ENCODE measurements at places on chromosomes 3 and 15. TPM values are rescaled to one million over a fixed set of nuclear protein-coding genes. Genes with fewer than 3 reads are reported as not detected.
A peak's percentile ranks its signal among the peaks of the same experiment; 100 is the strongest.

Gene RETNLB
- total RNA-seq = not detected

Gene PFN2
- total RNA-seq = 96.1 TPM

Gene SIDT1
- total RNA-seq = 3.1 TPM

Gene TTC21A
- 13.4 TPM for total RNA-seq

Gene ANKUB1
- not detected for total RNA-seq

Gene SPTSSB
- not detected for total RNA-seq

Gene GPR27
- 11.0 TPM for total RNA-seq

Gene CFAP161
- total RNA-seq = 0.78 TPM

DNA sequence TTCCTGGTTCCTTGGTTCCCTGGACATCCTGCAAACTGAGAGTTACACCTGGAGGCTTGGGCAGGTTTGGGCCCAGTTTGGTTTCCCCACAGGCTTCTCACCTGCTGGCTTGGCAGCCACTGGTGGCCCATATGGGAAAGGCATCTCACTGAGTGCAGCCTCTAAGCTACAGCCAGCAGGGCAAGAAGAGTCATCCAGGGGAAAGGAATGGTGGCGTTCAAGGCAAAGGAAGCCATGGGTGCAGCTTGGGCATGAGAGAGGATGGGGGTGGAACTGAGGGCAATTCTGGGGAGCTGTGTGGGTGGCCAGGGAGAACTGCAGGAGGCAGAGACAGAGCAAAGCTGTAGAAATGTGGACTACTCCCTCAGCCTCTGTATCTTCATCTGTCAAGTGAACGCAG is 106.4 kb downstream of the EPHB1 start:
- H3K4me3 ChIP-seq = no peak overlapping the region
- H3K4me1 ChIP-seq = peaks cover 19% of the 10 kb centered on the region
- DNase-seq = no peak
- no peak overlapping the region for H3K27ac ChIP-seq

GRCh38 chr15:78282324-78282723 is 17.1 kb downstream of the SKIC8 start:
- no peak overlapping the region for H3K4me3 ChIP-seq
- H3K27ac ChIP-seq = no peak overlapping the region
- H3K4me1 ChIP-seq = no peaks in the 10 kb centered on the region
- peaks cover 41% of the 10 kb centered on the region for H3K36me3 ChIP-seq

DNA sequence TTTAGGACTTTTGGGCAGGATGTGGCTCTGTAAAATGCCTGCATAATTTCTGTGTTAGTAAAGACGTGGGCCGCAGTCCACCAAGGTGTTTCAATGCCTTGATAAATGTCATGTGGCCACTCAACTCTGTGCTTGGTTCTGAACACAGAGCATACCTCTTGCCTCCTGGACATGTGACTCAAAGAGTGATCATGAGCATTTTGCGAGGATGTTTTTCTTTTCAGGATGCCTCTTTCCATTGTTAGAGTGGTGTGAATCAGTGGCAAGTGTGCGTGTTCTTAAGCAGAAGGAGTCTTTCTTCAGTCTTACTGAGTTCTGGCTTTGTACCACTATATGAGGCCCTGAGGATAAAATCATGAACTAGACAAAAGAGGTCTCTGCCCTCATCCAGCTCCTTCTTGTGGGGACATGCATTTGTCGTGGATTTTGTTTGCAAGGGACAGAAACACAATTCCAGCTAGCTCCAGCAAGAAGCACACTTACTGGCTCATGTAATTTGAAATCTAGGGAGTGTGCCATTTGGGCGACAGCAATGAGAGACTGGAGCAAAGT is 363.4 kb downstream of the LRTM1 start:
- no peaks in the 10 kb centered on the region for H3K4me1 ChIP-seq
- no peak overlapping the region for H3K27ac ChIP-seq
- H3K36me3 ChIP-seq = no peaks in the 10 kb centered on the region

DNA sequence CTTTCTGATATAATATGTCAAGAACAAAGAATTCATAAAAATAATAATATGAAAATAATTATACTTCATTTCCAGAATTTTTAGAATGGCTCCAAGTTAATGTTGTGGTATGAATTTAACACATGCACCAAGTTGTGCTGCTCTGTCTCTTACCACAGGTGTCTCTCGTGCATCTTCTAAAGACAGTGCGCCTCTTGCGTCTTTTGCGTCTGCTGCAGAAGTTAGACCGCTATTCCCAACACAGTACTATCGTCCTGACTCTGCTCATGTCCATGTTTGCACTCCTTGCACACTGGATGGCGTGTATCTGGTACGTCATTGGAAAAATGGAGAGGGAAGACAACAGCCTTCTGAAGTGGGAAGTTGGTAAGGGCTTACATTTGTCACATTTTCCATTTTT is 246.6 kb downstream of the KCNH8 start:
- H3K27ac ChIP-seq = no peak overlapping the region
- no peaks in the 10 kb centered on the region for H3K4me1 ChIP-seq
- no peaks in the 10 kb centered on the region for H3K36me3 ChIP-seq
- no peak for DNase-seq
- H3K4me3 ChIP-seq = no peak overlapping the region

DNA sequence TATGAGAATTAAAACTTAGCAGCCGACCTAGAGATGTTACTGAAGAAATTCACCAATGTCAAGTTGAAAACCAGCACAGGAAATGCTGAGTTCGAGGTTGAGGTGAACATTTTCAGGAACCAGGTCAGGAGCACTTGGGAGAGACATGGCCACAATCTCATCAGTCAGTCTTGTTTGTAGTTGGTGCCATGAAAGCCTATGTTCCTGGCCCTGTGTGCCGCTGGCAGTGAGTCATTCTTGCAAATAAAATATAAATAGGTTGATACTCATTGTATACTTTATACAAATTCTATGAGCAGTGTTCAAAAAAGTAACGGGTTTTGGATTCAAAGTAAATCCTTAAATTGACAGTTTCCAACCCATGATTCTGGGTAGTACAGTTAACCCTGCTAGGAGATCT is 1.5 kb upstream of the FSIP1 start:
- H3K4me1 ChIP-seq = peaks cover 10% of the 10 kb centered on the region
- no peaks in the 10 kb centered on the region for H3K36me3 ChIP-seq
- H3K27ac ChIP-seq = no peak overlapping the region

DNA sequence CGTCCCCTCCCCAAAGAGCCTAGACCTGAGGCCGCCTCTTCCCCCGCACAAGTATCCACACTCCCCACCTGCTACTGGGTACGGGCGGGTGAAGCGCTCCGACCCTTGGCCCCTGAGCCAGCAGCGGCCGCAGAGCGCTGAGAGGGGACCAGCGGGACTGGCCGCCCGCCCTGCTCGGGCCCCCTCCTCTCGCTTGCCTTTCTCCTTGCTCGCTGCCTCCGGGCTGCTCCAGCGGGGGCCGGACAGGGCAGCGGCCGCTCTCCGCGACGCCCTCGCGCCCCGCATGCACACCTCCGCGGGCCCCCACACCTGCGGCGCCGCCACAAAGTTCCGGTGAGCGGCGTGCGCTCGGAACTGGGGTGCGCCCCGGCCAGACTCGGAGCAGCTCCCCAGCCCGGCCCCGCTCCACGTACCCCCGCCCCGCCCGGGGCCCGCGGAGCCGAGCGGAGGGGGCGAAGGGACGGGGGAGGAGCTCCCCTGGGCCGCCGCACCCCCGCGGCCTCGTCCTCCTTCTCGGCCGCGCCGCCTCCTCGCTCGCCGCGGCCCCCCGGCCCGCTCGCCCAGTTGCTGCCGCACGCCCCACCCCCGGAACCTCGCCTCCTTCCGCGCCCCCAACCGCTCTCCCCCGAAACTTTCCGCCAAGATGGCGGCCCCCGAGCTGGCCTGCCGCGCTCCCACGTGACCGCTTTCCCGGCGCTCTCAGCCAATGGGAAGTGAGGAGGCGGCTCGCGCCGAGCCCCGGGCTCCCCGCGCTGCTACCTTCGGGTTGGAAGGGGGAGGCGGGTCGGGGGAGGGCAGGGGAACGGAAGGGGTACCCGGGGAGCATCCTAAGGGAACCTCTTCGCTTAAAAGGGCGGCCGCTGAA is 704 bp downstream of the DLG1 start:
- peak overlapping the region; percentile 97 for H3K4me3 ChIP-seq
- H3K27ac ChIP-seq = peak overlapping the region; percentile 97
- peak; percentile 91 for DNase-seq
- H3K27me3 ChIP-seq = no peaks in the 10 kb centered on the region
- H3K4me1 ChIP-seq = peaks cover 32% of the 10 kb centered on the region
- no peaks in the 10 kb centered on the region for H3K36me3 ChIP-seq

GRCh38 chr15:58547628-58548307 is 116.0 kb downstream of the LIPC start:
- H3K27me3 ChIP-seq = no peaks in the 10 kb centered on the region
- H3K4me1 ChIP-seq = peaks cover 22% of the 10 kb centered on the region
- no peaks in the 10 kb centered on the region for H3K36me3 ChIP-seq
- no peak overlapping the region for H3K27ac ChIP-seq

DNA sequence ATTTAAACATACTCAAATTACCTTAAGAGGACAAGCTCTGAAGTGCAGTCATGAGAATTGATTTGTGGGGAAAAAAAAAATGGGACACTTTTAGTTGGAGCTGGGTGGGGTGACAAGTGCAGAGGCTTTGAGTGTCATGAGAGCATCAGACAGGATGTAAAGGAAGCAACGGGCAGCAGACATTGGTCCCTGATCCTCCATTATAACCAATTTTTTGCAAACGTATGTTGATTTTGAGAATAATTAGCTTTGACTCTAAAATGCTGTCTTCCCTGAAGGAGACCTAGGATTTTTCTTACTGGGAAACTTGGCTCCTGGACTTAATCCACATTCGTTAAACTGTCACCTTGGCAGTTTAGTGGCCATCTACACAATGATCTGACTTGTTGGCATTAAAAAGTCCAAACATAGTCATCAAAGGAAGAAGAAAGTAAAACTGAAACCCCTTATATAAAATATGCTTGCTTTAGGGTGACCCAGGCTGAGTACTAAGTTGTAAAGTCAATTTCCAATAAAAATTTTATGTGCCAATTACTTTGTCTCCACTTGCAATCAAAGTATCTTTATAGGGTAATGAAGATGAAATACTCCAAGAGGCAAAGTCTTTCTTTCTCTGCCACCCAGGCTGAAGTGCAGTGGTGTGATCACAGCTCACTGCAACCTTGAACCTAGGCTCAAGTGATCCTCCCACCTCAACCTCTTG is 45.6 kb downstream of the BCL2L10 start:
- H3K27ac ChIP-seq = no peak overlapping the region
- peaks cover 28% of the 10 kb centered on the region for H3K36me3 ChIP-seq
- DNase-seq = peak; percentile 21

DNA sequence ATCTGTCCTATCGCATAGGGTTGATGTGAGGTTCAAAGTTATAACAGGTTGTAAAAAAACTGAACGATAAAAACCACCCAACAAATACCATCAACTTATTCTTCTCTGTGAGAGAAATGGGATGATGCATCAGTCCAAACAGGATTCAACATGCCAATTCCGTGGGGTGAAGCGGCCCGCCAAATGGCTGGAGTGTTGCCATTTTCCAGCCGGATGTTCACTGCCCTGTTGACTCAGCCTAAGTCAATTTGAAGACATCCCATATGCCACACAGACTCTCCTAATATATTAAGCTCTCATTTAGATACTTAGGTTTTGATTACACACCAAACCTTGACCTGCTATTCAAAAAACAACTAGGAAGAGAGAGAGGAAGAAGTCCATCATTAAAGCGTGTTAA is 311.1 kb downstream of the VPS13C start:
- no peak for DNase-seq
- H3K4me1 ChIP-seq = peaks cover 30% of the 10 kb centered on the region
- H3K27ac ChIP-seq = no peak overlapping the region
- no peak overlapping the region for H3K4me3 ChIP-seq
- H3K27me3 ChIP-seq = no peaks in the 10 kb centered on the region

GRCh38 chr3:139586420-139587017 is 47.0 kb upstream of the RBP1 start:
- no peaks in the 10 kb centered on the region for H3K27me3 ChIP-seq
- no peaks in the 10 kb centered on the region for H3K36me3 ChIP-seq
- peaks cover 19% of the 10 kb centered on the region for H3K4me1 ChIP-seq
- H3K4me3 ChIP-seq = no peak overlapping the region
- DNase-seq = no peak
- peak overlapping the region; percentile 55 for H3K27ac ChIP-seq

GRCh38 chr3:128701342-128702212 is 24.4 kb upstream of the RAB7A start:
- peak; percentile 73 for DNase-seq
- H3K4me1 ChIP-seq = peaks cover 15% of the 10 kb centered on the region
- H3K36me3 ChIP-seq = no peaks in the 10 kb centered on the region
- H3K4me3 ChIP-seq = no peak overlapping the region

DNA sequence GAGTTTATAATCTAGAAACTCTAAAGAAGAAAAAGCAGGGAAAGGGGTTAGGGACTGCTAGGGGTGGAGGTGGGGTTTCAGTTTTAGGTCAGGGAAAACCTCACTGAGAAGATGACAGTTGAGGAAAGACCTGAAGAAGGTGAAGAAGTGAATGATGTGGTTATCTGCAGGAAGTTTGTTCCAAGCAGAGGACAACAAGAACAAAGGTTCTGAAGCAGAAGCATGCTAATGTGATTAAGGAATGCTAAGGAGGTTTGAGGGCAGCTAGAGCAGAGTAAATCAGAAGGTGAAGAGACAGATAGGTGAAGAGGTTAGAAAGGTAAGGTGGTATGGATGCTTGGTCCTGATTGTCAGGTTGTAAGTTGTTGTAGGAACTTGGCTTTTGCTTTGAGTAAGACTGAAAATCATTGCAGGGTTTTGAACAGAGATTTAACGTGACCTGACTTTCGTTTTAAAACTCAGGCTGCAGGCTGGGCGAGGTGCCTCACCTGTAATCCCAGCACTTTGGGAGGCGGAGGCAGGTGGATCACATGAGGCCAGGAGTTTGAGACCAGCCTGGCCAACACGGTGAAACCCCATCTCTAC is 8.6 kb downstream of the OXSR1 start:
- no peaks in the 10 kb centered on the region for H3K36me3 ChIP-seq
- no peaks in the 10 kb centered on the region for H3K4me1 ChIP-seq
- H3K4me3 ChIP-seq = no peak overlapping the region

GRCh38 chr15:62599791-62600777 is 435.0 kb upstream of the C2CD4B start:
- H3K4me1 ChIP-seq = no peaks in the 10 kb centered on the region
- no peak overlapping the region for H3K27ac ChIP-seq
- DNase-seq = no peak
- no peaks in the 10 kb centered on the region for H3K36me3 ChIP-seq
- H3K4me3 ChIP-seq = no peak overlapping the region
- H3K27me3 ChIP-seq = no peaks in the 10 kb centered on the region

GRCh38 chr3:114035896-114036295 is 20.4 kb downstream of the CCDC191 start:
- DNase-seq = no peak
- no peak overlapping the region for H3K27ac ChIP-seq
- peaks cover 3% of the 10 kb centered on the region for H3K36me3 ChIP-seq
- H3K4me1 ChIP-seq = no peaks in the 10 kb centered on the region
- H3K4me3 ChIP-seq = no peak overlapping the region

GRCh38 chr15:77475898-77476297 is 55.2 kb downstream of the HMG20A start:
- DNase-seq = peak; percentile 42
- H3K27me3 ChIP-seq = no peaks in the 10 kb centered on the region
- peaks cover 25% of the 10 kb centered on the region for H3K4me1 ChIP-seq
- H3K36me3 ChIP-seq = peaks cover 21% of the 10 kb centered on the region
- peak overlapping the region; percentile 68 for H3K27ac ChIP-seq
- no peak overlapping the region for H3K4me3 ChIP-seq

- no peaks in the 10 kb centered on the region for H3K36me3 ChIP-seq
- no peak overlapping the region for H3K4me3 ChIP-seq
- DNase-seq = no peak
Observed at GRCh38 chr3:52880047-52880446, 17.3 kb downstream of the STIMATE start.
